Naive B cell (primary cell): ENCODE measurements at places on chromosomes 11 and 22. TPM values are rescaled to one million over a fixed set of nuclear protein-coding genes. Genes with fewer than 3 reads are reported as not detected.
A peak's percentile ranks its signal among the peaks of the same experiment; 100 is the strongest.

PAX6 gene
- not detected for polyA plus RNA-seq

KIAA0930 gene
- polyA plus RNA-seq = 3.8 TPM

HMBS gene
- 19.1 TPM for polyA plus RNA-seq

TPBGL gene
- not detected for polyA plus RNA-seq

OR8B3 gene
- not detected for polyA plus RNA-seq

MS4A3 gene
- polyA plus RNA-seq = not detected

KCNJ1 gene
- polyA plus RNA-seq = 0.20 TPM

GP1BB gene
- 4.2 TPM for polyA plus RNA-seq

- no peak overlapping the region for H3K4me3 ChIP-seq
- H3K36me3 ChIP-seq = peaks cover 17% of the 10 kb centered on the region
Observed at GRCh38 chr11:67700548-67701262, 26.3 kb upstream of the ALDH3B2 start.

GRCh38 chr11:17381156-17381555, 7.3 kb downstream of the KCNJ11 start:
- DNase-seq = no peak
- peaks cover 6% of the 10 kb centered on the region for H3K27me3 ChIP-seq
- H3K36me3 ChIP-seq = no peaks in the 10 kb centered on the region
- no peaks in the 10 kb centered on the region for H3K4me1 ChIP-seq
- H3K4me3 ChIP-seq = no peak overlapping the region
- H3K27ac ChIP-seq = no peak overlapping the region

DNA sequence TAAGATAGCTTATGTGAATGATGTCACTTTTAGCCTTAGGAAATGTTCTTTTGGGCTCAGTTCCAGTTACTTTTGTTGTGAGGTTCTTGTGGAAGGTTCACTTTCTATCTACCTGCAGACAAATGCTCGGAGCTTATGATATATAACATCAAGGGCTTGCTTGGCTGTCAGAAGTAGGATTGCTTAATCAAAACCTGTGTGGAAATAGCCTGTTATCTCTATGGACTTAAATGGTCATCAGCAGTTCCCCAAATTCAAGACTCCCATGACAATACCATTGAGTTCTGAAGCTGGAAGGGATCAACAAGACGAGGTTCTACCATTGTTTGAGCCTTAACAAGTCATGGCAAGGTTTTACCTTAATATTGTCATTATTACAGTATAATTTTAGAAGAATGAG, 43.8 kb downstream of the FLI1 start:
- no peak overlapping the region for H3K4me3 ChIP-seq
- no peak for DNase-seq
- peaks cover 6% of the 10 kb centered on the region for H3K36me3 ChIP-seq
- peak overlapping the region; percentile 52 for H3K27ac ChIP-seq
- H3K4me1 ChIP-seq = peaks cover 85% of the 10 kb centered on the region
- no peaks in the 10 kb centered on the region for H3K27me3 ChIP-seq

DNA sequence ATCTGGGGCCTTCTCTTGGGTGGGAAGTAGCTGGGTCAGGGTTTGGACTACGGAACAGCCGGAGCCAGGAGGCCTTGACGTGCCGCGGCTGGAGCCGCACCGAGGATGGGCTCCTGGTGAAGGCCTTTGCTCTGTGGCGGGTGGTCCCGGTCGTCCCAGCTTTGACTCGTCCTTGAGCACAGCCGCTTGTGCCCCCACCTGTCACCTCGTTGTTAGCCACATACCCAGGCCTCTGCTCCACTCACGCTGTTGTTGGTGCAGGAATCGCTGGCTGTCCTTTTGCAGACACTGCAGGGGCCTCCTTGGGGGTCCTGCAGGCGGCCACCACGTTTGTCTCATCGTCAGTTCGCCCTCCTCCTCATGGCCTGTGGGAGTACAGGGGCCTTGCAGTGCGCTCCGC, 17.1 kb downstream of the PHRF1 start:
- DNase-seq = no peak
- H3K27ac ChIP-seq = no peak overlapping the region
- H3K27me3 ChIP-seq = no peaks in the 10 kb centered on the region
- peaks cover 4% of the 10 kb centered on the region for H3K4me1 ChIP-seq

GRCh38 chr22:37283393-37283937, 1.2 kb downstream of the CYTH4 start:
- H3K27ac ChIP-seq = peak overlapping the region; percentile 98
- peak overlapping the region; percentile 97 for H3K4me3 ChIP-seq
- peaks cover 59% of the 10 kb centered on the region for H3K4me1 ChIP-seq
- no peak for DNase-seq
- peaks cover 9% of the 10 kb centered on the region for H3K36me3 ChIP-seq

DNA sequence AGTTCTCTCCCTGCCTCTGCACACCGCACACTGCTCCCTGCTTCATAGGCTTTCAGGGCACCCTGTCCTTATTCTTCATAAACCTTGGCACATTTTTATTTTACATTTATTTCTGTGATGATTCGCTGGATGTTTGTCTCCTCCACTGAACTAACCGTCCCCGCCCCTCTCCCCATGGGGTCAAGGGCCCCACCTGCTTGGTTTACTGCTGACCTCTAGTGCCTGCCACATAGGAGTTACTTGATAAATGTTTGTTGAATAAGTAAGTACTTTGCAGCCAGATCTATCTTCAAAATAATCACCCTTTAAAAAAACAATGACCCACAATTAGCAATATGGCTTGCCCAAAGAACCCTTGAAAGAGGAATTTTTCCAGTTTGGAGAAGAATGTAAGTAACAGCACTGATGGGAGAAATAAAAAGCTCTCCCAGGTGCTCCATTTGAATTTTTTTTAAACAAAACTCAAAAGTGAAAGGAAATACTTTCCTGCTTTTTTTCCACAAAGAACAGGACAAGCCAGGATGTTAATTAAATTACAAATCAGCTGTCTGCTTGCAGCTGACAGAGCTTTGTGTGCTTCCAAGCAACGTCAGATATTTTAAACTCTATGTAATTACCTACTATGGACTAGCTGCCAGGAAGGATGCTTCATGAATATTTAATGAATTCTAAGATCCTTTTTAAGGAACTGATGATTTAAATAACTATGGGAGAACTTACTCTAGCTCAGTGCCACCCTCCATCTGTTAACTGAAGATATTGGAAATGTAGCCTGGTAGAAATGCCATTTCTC, 1083.6 kb downstream of the DLG2 start:
- H3K27me3 ChIP-seq = peaks cover 8% of the 10 kb centered on the region
- no peak for DNase-seq
- H3K4me1 ChIP-seq = peaks cover 3% of the 10 kb centered on the region
- no peak overlapping the region for H3K27ac ChIP-seq
- no peaks in the 10 kb centered on the region for H3K36me3 ChIP-seq

- no peaks in the 10 kb centered on the region for H3K27me3 ChIP-seq
- no peak overlapping the region for H3K27ac ChIP-seq
- H3K4me1 ChIP-seq = no peaks in the 10 kb centered on the region
- no peak for DNase-seq
Observed at GRCh38 chr11:131561501-131561900, 191.1 kb downstream of the NTM start.

GRCh38 chr11:10130875-10131274, 163.1 kb downstream of the SBF2 start:
- no peak overlapping the region for H3K4me3 ChIP-seq
- peaks cover 6% of the 10 kb centered on the region for H3K4me1 ChIP-seq
- H3K36me3 ChIP-seq = no peaks in the 10 kb centered on the region
- no peak for DNase-seq
- no peak overlapping the region for H3K27ac ChIP-seq

- no peak overlapping the region for H3K27ac ChIP-seq
- no peak overlapping the region for H3K4me3 ChIP-seq
- peaks cover 40% of the 10 kb centered on the region for H3K4me1 ChIP-seq
- H3K36me3 ChIP-seq = no peaks in the 10 kb centered on the region
- no peak for DNase-seq
Observed at GRCh38 chr22:42693763-42694683, 26.6 kb downstream of the A4GALT start.

DNA sequence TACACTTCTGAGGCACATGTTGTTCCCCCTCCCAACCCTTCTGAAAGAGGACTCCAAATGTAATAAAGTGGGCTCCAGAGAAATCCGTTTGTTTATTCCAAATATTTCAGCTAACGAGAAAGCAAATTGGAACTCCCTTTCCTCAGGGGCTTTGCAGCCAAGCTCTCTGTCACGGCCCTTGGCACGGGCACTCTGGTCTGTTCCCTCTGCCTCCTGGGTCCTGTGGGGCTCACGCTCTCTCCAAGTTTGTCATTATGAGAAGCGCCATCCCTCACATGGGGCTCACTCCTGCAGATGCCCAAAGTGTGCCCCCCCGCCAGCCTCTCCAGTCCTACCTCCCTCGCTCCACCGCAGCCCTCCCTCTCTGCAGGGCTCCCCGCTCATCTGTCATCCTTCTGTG, 125.4 kb upstream of the POU2AF2 start:
- H3K27me3 ChIP-seq = no peaks in the 10 kb centered on the region
- H3K4me1 ChIP-seq = peaks cover 14% of the 10 kb centered on the region
- DNase-seq = no peak
- H3K4me3 ChIP-seq = no peak overlapping the region
- no peak overlapping the region for H3K27ac ChIP-seq
- H3K36me3 ChIP-seq = no peaks in the 10 kb centered on the region

- peaks cover 6% of the 10 kb centered on the region for H3K4me1 ChIP-seq
Observed at GRCh38 chr11:112159098-112160065, 4.5 kb downstream of the IL18 start.

- no peak overlapping the region for H3K27ac ChIP-seq
- H3K27me3 ChIP-seq = no peaks in the 10 kb centered on the region
- peaks cover 12% of the 10 kb centered on the region for H3K4me1 ChIP-seq
- DNase-seq = no peak
- H3K36me3 ChIP-seq = no peaks in the 10 kb centered on the region
Observed at GRCh38 chr22:17161991-17162390, 2.9 kb upstream of the HDHD5 start.

- H3K4me3 ChIP-seq = no peak overlapping the region
- H3K4me1 ChIP-seq = peaks cover 23% of the 10 kb centered on the region
- peaks cover 4% of the 10 kb centered on the region for H3K36me3 ChIP-seq
- H3K27ac ChIP-seq = peak overlapping the region; percentile 90
Observed at GRCh38 chr11:59773083-59773440, 17.9 kb downstream of the STX3 start.

GRCh38 chr22:21041937-21042336, 3.8 kb upstream of the LRRC74B start:
- no peak overlapping the region for H3K27ac ChIP-seq
- no peak overlapping the region for H3K4me3 ChIP-seq
- DNase-seq = no peak
- H3K27me3 ChIP-seq = peaks cover 38% of the 10 kb centered on the region

GRCh38 chr22:39859903-39860588, 33.5 kb downstream of the ENTHD1 start:
- no peak overlapping the region for H3K27ac ChIP-seq
- H3K4me3 ChIP-seq = peak overlapping the region; percentile 19
- no peaks in the 10 kb centered on the region for H3K27me3 ChIP-seq
- peak; percentile 25 for DNase-seq

- H3K4me3 ChIP-seq = peak overlapping the region; percentile 83
- H3K27me3 ChIP-seq = peaks cover 26% of the 10 kb centered on the region
- H3K27ac ChIP-seq = no peak overlapping the region
Observed at GRCh38 chr22:23520863-23521440, 59.1 kb downstream of the IGLL1 start.

GRCh38 chr11:16418428-16419097, 62.2 kb upstream of the SOX6 start:
- no peak for DNase-seq
- no peak overlapping the region for H3K4me3 ChIP-seq
- H3K4me1 ChIP-seq = no peaks in the 10 kb centered on the region
- H3K27me3 ChIP-seq = no peaks in the 10 kb centered on the region
- H3K36me3 ChIP-seq = no peaks in the 10 kb centered on the region

DNA sequence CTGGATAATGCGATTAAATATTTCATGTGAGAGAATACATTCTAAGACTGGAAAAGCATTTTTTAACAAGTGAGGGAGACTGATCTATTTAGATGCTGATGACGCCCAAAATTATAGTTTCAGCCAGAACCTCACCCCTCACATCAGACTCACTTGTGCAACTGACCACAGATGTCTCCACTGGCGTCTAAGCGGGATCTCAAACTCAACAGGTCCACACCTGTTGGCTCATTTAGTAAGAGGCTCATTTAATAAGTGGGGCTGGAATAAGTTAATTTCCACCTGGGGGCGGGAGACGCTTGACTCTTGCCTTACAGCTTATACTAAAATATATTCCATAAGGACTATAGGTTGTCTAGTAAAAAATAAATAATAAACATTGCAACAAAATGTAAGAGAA, 47.5 kb downstream of the MORC2 start:
- H3K36me3 ChIP-seq = no peaks in the 10 kb centered on the region
- no peak for DNase-seq
- H3K27me3 ChIP-seq = no peaks in the 10 kb centered on the region
- peak overlapping the region; percentile 94 for H3K27ac ChIP-seq
- H3K4me3 ChIP-seq = peak overlapping the region; percentile 84

GRCh38 chr11:98736833-98737232, 283.9 kb upstream of the CNTN5 start:
- DNase-seq = no peak
- no peak overlapping the region for H3K4me3 ChIP-seq
- no peaks in the 10 kb centered on the region for H3K36me3 ChIP-seq
- no peaks in the 10 kb centered on the region for H3K4me1 ChIP-seq
- no peaks in the 10 kb centered on the region for H3K27me3 ChIP-seq

DNA sequence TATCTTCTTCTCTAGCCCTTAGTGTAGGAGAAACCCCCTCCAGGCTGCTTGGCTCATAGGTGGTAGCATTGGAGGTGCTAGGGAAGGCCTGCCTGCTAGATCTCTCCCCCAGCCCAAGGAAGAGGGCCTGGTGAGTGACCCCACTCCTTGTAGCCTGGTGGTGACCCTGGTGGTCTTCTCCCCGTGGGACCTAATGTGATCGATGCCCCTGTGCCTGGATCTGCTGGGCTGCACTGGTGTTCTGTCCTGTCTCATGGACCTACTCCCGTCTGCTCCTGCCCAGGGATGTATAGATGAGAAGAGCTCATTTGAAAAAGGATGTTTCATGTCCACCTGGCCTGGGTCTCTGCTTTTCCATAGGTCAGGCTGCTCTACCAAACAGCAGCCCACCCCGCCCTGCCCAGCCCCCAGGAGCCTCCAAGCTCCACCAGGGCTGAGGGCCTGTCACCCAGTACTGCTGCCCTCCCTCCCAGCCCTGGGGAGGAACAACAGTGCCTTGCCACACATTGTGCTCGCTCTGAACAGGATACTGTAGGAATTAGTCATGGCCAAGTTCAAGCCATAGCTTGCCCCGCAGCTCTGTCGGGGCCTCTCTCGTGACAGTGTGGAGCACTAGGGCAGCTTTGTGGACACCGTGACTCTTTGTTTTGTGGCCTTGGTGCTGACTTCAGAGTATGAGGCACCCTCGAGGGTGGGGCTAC, 19.7 kb downstream of the SLC37A2 start:
- H3K4me1 ChIP-seq = no peaks in the 10 kb centered on the region
- H3K27me3 ChIP-seq = no peaks in the 10 kb centered on the region
- H3K27ac ChIP-seq = no peak overlapping the region
- H3K4me3 ChIP-seq = no peak overlapping the region
- H3K36me3 ChIP-seq = no peaks in the 10 kb centered on the region
